Inflammatory macrophage treated with lipopolysaccharide for 1 hour (primary cell): ENCODE measurements at places on chromosomes 3 and 15.

- no peak for DNase-seq
These were observed 524.9 kb downstream of the RBMS3 start for GRCh38 chr3:29805757-29806156.

DNA sequence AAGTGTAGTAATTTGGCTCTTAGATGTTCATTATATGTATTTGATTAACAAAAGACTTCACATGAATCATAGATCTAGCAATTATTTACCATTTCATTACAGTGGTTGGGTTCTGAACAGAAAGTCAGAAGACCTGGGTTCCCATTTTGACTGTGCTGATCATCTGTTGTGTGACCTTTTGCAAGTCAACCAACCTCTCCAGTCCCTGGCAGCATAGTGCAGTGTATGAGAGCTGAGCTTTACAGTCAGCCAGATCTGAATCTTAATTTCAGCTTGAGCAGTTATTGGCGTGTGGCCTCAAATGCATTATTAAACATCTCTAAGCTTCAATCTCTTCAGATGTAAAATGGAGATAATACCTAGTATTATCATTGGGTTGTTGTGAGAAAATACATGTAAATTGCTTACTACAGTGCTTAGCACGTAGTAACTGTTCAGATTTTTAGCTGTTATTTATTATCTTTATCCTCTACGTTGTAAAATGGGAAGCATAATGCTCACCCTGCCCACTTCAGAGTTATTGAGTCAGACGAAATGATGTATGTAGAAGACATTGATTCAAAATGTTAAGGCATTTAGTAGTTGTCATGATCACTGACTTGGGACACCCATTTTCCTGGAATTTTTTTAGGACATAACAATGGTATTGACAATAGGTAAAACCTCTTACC, 104.0 kb downstream of the KLHL25 start:
- DNase-seq: no peak

GRCh38 chr15:101808201-101808600, 3.8 kb upstream of the OR4F15 start:
- DNase-seq: no peak

- no peak for DNase-seq
These were observed 16.3 kb upstream of the TRPM7 start for GRCh38 chr15:50702762-50703334.

- DNase-seq: no peak
These were observed 227.3 kb upstream of the C2CD4B start for GRCh38 chr15:62392376-62392775.

DNA sequence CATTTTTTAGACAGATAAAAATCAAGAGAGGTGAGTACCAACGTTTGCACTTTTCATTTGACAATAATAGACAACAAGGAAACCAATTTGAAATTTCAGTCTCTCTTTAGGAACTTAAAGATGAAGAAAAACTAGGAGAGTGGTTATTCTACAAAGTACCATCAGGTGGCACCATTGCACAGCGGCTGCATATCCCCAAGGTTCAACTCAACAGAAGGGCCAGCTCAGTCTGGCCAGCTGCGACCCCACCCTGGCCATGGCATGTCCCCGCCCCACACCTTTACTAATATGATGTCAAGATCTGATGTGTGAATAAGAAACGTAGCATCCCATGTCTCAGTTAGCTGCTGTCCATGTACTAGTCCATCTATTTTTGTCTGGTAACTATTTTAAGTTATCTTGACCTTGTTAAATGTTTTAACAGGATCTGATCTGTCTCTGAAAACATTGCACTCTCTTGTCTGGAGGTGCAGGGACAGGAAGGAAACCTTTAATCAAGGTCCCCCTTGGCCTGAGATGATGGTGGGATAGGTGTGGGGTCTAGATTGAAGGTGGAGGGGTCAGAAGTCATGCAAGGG, 35.5 kb upstream of the CGNL1 start:
- peak; percentile 74 for DNase-seq

- DNase-seq: no peak
These were observed 17.5 kb downstream of the C2CD4B start for GRCh38 chr15:62147551-62147950.

DNA sequence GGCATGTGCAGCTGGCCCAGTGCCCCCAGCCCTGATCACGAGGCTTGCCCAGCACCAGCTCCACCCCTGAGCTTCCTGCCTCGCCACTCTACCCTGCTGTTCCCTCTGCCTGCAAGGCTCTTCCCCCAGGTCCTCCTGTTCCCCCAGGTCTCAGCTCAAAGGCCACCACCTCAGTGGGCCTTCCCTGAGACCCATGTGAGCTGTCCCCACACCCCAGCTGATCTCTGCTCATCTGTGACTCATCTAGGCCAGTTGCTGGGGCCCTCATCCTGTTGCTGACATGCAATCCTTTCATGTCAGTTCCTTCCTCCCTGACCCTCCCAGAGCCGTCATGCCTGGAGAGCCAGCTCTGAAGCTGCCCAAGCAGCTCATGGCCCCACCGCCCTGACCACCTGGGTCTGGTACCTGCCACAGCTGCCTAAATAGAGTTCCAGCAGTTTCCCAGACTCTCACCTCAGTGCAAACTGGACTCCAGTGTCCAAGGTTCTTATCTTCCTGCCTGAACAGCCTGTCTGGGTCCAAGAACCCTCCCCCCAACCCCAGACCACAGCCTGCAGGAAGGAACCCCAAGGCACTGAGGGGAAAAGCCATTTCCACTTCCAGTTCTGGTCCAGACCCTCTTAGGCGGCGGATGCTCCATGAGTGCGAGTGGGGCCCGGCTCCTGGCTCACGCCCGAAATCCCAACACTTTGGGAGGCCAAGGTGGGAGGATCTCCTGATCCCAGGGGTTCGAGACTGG, 116.6 kb upstream of the IQSEC1 start:
- peak; percentile 32 for DNase-seq

GRCh38 chr15:27427276-27427675, 456.3 kb downstream of the GABRG3 start:
- DNase-seq: no peak

DNA sequence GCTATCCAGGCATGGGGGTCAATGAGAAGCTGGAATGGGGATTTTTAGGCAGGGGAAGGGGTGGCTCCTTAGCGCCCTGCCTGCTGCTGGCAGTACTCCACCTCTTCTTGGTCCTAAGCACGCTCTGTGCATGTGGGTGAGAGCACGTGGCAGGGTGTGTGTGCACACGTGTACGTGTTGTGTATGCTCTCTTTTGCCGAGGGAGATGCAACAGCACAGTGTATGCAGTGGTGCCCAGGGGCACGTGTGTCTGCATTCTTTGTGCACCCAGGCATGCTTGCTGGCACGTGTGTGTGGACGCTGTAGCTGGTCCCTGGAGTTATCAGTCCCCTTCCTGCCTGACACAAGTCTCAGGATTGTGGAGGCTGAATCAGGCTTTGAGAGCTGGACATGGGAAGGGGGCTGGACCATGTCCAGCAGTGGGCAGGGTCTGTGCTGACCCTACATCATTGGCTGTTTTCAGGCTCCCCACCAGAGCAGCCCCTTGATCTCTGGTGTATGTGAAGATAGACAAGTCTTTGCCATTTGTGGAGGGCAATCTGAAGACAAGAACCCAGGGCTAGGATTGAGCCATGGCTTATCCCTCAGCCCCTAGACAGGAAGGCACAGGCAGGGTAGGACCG, 1.9 kb upstream of the CAMKV start:
- no peak for DNase-seq

DNA sequence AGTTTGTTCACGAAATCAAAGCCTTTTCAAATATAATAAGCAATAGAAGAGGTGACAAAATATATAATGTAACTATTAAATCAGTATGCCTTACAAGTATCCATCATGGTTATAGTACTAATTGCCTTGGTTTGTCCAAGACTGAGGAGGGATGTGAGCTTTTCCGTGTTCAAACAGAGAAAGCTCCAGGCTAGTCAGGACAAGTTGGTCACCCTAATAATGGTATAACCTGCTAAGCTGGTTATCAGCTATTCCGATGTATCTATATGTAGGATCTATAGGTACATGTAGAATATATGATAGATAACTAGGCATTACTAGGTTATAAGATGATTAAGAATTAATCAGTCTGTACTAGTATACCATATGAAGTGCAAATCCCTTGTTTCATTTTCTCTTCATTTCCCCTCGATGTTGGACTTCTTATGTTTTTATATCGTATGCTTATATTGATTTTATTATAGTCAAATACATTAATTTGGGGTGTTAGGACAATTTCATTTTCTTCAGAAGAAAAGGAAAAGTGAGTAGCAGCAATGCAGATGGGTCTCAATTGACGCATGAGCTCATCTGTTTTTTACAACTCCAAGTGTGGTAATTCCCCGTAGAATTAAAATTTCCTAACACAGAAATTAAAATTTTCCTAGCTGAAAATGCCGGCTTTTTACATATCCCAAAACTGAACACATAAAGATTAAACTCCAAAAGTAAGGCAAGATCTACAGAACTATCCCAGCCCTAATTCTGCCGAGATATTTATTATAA, 419.1 kb downstream of the TIGIT start:
- no peak for DNase-seq
